NCI-H226 (cell line): ENCODE measurements at places on chromosomes 4 and X.
A peak's percentile ranks its signal among the peaks of the same experiment; 100 is the strongest.

DNA sequence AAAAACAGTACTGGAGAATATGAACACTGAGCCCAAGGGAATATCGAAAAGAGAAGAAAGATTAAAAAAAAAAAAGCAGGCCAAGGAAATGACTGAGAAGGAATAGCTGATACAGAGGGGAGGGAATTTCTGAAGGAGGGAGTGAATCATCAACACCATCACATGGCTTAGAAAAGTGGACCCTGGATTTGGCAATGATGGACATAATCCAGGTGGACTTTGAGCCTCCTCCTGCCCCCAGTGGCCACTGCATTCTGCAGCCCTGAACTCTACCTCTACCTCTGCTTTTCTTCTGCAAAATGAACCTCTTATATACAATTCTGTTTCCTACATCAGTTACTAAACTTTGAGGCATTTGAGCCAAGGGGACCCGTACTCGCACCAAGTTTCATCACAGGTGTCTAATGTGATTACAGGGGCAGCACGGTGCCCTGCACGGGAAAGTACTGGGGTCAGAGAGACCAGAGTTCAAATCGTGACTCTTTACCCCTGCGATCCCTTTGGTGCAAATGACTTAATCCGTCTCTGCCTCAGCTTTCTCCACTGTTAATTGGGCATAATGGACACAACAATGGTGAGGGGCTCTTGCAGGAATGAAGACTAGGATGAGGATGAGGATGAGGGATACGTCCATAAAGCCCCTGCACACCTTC is 1.1 kb downstream of the OCIAD2 start:
- peak; percentile 55 for DNase-seq

DNA sequence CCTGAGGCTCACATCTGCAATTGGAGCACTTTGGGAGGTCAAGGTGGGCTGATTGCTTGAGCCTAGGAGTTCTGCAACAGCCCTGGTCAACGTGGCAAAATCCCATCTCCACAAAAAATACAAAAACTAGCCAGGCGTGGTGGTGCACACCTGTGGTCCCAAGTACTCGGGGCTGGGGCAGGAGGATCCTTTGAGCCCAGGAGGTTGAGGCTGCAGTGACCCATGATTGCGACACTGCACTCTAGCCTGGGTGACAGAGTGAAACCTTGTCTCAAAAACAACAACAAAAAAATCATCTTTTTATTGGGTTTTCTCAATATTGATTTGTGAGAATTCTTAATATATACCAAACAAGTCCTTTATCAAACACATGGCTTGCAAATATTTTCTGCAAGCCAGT is 64.9 kb downstream of the ANKRD17 start:
- no peak for DNase-seq

- DNase-seq = no peak
Measured at GRCh38 chr4:38040619-38041018, 80.4 kb downstream of the PTTG2 start.

- DNase-seq = no peak
Measured at GRCh38 chr4:169922632-169923276, 103.4 kb downstream of the MFAP3L start.

- no peak for DNase-seq
Measured at GRCh38 chr4:155799116-155799793, 40.4 kb downstream of the GUCY1B1 start.

GRCh38 chr4:124851741-124852140 is 139.2 kb upstream of the ANKRD50 start:
- DNase-seq = no peak

DNA sequence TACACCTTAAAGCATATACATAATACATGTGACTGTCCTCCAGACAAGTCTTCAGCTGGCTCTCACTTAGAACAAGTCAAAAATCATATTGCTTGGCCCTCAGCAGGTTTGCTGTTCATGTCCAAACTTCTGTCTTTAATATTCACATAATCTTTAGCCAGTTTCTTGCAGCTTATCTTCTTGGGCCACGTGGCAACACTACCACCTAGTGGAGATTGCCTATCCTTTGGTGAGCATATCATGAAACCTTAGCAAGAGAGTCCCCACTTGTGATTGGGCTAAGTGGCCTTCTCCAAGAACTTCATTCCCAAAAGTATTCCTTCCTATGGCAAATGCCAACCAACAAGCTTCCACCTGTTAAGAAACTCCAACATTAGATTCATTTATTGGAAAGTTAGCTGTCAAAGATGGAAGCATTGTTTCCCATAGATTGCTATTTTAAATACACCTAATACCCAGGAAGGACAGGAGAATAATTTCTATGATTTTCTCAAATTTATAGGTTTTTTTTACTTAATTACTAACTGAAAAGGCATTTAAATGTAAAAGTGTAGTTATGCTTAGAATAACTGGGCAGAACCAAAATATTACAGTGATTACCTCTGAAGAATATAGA is 231.9 kb upstream of the INTU start:
- DNase-seq = peak; percentile 35

DNA sequence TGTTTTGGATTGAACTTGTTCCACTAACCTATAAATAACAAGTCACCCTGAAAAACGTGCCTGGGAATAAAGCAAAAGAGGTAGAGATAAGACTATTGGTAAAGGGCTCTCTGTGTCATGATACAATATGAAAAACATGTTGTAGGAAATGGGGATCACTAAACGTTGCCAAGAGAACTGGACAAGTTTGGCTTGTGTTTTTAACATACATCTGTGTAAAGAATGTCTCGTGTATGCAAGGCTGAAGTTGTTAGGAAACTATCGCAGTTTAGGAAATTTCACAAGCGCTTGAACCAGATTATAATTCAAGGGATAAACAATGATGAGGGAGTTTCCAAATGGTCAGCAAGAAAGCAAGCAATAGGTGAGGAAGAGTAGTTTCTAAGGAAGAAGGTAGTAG is 655.8 kb downstream of the PCDH7 start:
- no peak for DNase-seq

DNA sequence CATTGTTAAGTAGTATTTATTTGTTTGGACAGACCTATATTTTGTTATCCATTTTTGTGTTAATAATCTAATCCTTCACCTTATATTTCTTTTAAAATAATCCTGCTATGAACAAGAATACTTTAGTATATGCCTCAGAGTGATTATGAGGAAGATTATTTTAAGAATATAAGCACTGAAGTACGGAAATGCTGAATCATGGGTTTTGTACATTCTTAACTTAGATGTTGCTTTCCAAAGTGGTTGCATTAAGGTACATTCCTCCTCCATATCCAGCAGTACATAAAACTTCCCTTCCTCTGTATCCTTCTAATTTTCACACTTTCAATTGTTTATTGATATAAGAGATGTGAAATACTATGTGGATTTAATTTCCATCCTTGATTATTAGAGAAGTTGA is 491.4 kb upstream of the GRID2 start:
- DNase-seq = no peak

DNA sequence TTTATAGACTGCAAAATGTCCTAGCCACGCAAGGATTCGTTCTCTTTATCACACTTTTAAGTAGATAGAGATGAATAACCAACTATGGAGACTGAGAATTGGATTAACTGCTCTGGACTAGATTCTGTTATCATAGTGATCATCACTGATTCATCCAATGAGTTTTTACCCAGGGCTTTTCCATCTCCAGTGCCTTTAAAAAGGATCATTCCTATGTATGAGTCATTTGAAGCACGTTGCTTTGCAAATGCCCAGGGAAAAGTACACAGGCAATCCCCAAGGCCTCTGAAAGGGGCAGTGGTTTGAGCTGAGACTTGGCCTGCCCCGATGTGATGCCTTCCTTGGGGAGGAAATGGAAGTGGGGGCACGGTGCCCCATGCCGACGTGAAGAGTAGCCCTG is 122.7 kb upstream of the PSAPL1 start:
- peak; percentile 84 for DNase-seq

DNA sequence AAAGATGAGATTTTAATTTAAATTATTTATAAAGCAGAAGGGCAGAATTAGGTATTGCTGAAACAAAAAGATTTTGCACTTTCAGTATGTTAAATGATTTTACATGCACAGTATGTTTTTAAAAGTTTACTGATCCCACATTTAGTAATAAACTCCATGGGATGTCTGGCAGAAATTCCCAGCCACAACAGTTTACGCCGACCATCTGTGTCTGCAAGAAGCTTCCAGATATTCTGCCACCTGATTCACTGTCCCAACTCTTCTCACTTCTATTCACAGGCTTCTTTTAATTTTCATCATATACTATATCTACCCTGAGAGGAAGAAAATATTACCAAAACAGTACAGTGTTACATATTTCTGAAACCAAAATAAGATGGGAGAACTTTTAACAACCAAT is 115.8 kb upstream of the IQCM start:
- DNase-seq = no peak

DNA sequence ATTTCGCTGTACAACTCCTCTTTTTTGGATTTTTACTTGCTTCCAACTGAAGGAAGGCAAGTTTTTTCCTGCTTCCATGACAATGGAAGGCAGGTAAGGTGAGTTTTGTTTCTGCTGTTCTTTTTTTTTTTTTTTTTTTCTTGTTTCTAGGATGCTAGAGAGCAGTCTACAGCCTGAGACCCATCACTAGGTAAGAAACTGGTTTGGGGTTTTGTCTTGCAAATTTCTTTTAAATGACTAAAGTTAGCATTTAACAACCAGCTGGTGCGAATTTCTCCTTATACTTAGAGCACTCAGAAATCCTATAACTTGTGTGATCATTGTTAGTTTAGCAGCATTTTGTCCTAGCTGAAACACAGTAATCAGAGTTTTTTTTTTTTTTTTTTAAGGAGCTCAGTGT is 378.4 kb upstream of the CNKSR2 start:
- DNase-seq = no peak

DNA sequence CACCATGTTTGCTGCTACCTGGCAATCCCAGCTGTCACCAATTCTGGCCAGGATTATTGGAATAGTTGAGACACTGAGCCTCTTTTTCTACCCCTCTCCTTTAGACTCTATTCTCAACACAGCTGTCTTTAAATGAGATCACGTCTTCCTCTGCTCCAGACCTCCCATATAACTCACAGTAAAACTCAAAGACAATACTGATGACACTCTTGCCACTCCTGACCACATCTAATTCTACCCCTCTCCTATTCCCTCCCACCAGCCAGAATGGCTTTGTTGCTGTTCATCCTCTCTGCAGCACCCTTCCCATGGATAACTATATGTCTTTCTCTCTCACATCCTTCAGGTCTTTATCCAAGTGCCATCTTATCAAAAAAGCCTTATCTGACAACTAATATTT is 188.6 kb upstream of the IL15 start:
- DNase-seq = no peak

DNA sequence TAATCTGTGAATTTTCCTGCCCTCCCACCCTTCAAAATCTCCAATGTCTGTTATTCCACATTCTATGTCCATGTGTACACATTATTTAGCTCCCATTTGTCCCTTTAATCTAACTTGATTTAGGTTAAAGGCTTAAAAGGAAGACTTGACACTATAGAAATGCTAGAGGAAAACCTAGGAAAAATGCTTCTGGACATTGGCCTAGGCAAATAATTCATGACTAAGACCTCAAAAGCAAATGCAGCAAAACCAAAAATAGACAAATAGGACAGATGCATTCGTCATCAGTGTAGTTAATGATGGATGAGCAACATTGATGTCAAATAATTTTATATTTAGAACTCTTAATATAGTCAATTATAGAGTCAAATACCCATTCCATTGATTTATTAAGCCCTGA is 36.9 kb downstream of the INTU start:
- DNase-seq = no peak

DNA sequence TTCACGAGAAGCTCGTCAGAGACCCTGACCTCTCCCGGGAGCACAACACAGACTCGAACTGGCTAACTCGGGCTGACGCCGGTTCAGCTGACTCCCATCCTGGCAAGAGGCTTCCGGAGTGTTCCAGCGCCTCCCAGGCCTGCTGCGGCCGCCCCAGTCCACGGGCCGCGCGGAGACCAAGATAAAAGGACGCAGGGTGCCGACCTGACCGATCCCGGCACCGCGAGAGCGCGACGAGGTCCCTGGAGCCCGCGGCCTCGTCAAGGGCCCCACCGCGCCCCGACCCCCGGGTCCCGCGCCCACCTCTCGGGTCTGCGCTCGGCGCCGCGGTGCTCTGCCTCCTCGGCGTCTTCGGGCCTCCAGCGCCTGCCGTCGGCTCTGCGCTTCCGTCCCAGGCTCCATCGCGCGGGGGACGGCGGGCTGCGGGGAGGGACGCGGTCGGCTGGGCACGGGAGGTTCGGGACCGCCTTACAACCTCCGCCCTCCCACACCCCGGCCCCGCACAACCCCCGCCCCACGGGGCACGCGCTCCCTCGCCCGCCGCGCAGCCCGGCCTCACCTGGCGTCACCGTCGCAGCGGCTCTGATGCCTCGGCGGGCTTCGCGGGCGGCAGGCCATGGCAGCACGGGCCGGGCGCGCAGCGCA is 426 bp downstream of the SLBP start:
- DNase-seq = no peak

DNA sequence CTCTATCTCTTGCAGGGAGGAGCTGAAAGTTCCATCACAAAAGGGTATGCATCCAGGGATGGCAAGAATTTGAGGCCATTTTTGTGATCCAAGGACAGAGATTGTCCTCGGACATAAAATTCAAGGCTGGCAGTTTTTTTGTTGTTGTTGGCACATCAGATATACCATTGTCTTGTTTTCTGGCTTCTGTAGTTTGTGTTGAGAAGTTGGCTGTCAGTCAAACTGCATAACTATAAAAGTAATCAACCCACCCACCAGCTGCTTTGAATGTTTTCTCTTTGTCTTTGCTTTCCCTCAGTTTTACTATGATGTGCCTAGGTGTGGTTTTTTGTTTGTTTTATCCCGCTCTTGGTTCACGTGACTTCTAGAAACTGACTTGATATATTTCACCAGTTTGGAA is 21.6 kb upstream of the PDZD4 start:
- no peak for DNase-seq

GRCh38 chr4:138099385-138099784 is 142.8 kb downstream of the SLC7A11 start:
- DNase-seq = no peak

- DNase-seq = no peak
Measured at GRCh38 chr4:39609454-39609931, 29.2 kb downstream of the SMIM14 start.

GRCh38 chrX:151543706-151544105 is 19.8 kb upstream of the PASD1 start:
- DNase-seq = no peak

GRCh38 chr4:178066338-178066941 is 624.2 kb upstream of the AGA start:
- no peak for DNase-seq

GRCh38 chr4:150063128-150063527 is 15.1 kb upstream of the DCLK2 start:
- no peak for DNase-seq

- no peak for DNase-seq
Measured at GRCh38 chr4:101289306-101289705, 58.0 kb downstream of the PPP3CA start.

DNA sequence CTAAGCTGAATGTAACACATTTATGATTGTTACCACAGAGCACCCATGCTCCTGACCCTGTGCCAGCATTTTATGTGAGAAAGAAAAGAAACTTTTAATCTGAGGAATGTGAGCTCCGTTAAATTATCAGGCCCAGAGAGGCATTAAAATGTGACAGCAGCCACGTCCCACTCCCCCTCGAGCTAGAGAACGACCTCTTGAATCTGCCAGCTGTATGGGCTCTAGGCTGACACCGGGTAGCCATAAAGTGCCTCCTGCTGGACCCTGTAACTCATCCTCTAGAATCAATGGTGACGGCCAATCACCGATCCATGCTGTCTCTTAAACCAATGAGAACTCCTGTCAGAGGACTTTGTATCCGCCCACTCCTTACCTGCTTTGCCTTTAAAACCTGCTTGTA is 110.2 kb upstream of the ADRA2C start:
- no peak for DNase-seq

- DNase-seq = no peak
Measured at GRCh38 chr4:110172972-110173371, 25.4 kb downstream of the ELOVL6 start.

- no peak for DNase-seq
Measured at GRCh38 chrX:11214346-11215190, 78.6 kb upstream of the AMELX start.
